ENCODE measurements at places on chromosomes 1 and 21. TPM values are rescaled to one million over a fixed set of nuclear protein-coding genes. Genes with fewer than 3 reads are reported as not detected.

- no peak for DNase-seq
- no peak overlapping the region for H3K27ac ChIP-seq
- H3K4me1 ChIP-seq = peaks cover 5% of the 10 kb centered on the region
- H3K36me3 ChIP-seq = no peaks in the 10 kb centered on the region
- no peak overlapping the region for H3K4me3 ChIP-seq
- H3K27me3 ChIP-seq = no peaks in the 10 kb centered on the region
Observed at GRCh38 chr1:56095696-56096665, 483.4 kb downstream of the PLPP3 start.

GRCh38 chr1:59500950-59501742 is 204.3 kb downstream of the FGGY start:
- no peaks in the 10 kb centered on the region for H3K36me3 ChIP-seq
- H3K4me1 ChIP-seq = no peaks in the 10 kb centered on the region
- DNase-seq = no peak
- H3K27me3 ChIP-seq = no peaks in the 10 kb centered on the region

- no peak overlapping the region for H3K4me3 ChIP-seq
- H3K4me1 ChIP-seq = no peaks in the 10 kb centered on the region
- no peak for DNase-seq
Observed at GRCh38 chr1:224064150-224064549, 49.8 kb upstream of the FBXO28 start.

DNA sequence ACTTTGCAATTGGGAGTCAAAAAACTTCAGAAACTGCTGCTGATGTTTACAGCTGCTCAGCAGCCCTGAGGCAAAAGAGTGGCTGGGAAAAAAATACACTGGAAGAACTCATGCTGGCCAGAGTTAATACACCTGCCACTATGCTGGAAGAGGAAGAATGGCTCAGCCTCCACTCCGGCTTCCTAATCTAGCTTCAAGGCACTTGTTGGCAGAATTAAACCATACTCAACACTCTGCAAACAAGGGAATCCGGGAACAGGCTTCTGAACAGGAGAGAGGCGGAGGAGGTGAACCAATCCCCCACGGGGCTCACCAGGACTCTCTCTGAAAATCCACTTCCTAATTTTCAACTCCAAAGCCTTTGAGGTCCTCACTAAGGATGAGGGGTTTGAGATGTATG is 120.1 kb downstream of the CCDC185 start:
- H3K36me3 ChIP-seq = no peaks in the 10 kb centered on the region
- no peak overlapping the region for H3K27ac ChIP-seq
- H3K4me1 ChIP-seq = no peaks in the 10 kb centered on the region
- H3K27me3 ChIP-seq = peaks cover 9% of the 10 kb centered on the region
- H3K4me3 ChIP-seq = no peak overlapping the region
- DNase-seq = no peak

The AUNIP gene
- total RNA-seq = not detected

DNA sequence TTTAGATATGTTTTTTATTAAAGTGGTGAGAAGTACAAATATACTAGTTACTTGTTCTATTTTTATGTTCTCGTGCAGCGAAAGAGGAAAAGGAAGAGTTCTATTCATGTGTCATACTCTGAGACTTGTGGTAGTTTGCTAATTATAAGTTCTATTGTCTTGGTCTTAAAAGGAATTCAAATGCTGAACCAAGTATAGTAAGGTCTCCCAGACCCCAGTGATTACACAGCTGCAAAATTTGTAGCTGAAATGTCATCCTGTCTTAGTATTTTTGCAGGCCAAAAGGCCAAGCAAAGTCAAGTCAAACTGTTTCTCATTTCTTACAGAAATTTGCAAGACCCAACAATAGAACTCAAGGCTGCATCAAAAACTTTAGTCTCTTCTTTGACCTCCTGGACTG is 268.7 kb downstream of the CHRM3 start:
- H3K27ac ChIP-seq = no peak overlapping the region
- H3K27me3 ChIP-seq = no peaks in the 10 kb centered on the region
- DNase-seq = no peak
- no peaks in the 10 kb centered on the region for H3K4me1 ChIP-seq
- H3K36me3 ChIP-seq = no peaks in the 10 kb centered on the region

DNA sequence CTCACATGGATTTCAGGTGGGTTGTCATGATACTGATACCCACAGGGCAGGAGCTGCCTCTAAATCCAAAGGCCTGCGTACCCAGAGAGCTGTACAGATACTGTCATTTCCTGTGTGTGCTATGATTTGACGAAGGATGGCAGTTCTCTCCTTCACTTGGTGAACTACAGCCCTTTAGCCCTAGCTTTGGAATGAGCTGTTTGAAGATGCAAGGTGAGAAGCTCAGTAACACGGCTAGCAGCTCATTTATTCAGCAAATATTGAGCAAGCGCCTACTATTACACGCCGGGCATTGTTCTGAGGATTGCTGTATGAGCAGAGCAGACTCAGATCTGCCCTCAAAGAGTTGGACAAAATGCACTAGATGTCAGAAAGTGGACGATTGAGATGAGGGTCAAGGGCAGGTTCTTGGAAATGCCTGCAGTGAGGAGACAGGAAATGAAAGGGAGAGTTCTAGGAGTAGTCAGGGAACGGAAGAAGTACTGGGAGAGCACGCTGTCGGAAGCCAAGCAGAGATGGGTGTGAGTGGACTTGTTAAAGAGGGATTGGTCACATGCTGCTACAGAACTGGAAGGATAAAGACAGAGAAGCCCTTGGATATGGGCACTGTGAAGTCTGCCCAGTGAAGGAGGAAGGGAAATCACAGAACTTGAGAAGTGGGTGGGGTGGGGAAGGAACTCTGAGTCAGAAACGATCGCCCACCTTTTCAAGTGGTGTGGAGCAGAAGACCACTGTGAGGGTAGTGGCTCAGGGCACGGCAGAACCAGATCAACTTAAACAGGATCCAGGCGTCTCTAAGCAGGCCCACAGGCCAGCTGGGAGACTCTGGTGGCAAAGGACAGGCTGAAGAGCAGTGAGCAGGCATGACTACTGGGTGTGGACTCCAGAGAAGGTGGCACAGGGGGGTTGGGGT is 7.1 kb downstream of the PTGFRN start:
- no peaks in the 10 kb centered on the region for H3K4me1 ChIP-seq
- DNase-seq = no peak
- no peak overlapping the region for H3K27ac ChIP-seq
- no peak overlapping the region for H3K4me3 ChIP-seq

The SYT2 gene
- total RNA-seq = not detected

The FCN3 gene
- 3.7 TPM for total RNA-seq

GRCh38 chr1:21704145-21704544 is 35.0 kb upstream of the RAP1GAP start:
- no peaks in the 10 kb centered on the region for H3K27me3 ChIP-seq
- H3K27ac ChIP-seq = no peak overlapping the region
- no peak overlapping the region for H3K4me3 ChIP-seq

The ZNF683 gene
- not detected for total RNA-seq

DNA sequence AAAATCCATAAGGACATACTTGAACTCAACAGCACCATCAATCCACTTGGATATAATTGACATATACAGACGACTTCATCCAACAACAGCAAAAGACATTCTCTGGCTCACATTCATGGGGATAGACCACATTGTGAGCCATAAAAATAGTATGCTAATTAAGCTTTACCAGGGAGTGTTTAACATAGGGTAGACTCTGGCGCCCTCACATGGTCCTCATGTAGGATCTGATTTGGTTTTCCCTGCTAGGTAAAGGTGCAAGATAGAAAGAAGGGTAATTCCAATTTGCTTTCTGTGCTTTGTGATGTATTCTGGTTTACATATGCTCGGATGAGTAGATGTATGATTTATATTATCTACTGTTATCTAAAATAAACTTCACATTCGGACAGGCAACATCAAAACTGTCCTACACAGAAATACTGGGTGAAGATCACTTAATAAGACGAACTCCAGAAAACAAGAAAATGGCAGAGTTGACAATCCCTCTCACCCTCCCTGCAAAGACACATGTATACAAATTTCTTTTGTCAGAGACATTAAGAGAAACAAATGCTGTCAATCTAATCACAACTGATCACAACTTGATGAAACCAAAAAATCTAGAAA is 27.7 kb downstream of the CR1L start:
- H3K4me3 ChIP-seq = no peak overlapping the region
- H3K27me3 ChIP-seq = peaks cover 47% of the 10 kb centered on the region
- no peak for DNase-seq
- H3K27ac ChIP-seq = no peak overlapping the region
- peaks cover 4% of the 10 kb centered on the region for H3K4me1 ChIP-seq

- no peak for DNase-seq
- peaks cover 61% of the 10 kb centered on the region for H3K27me3 ChIP-seq
- no peak overlapping the region for H3K27ac ChIP-seq
- H3K4me1 ChIP-seq = no peaks in the 10 kb centered on the region
- H3K36me3 ChIP-seq = no peaks in the 10 kb centered on the region
- no peak overlapping the region for H3K4me3 ChIP-seq
Observed at GRCh38 chr1:234778221-234779159, 168.5 kb upstream of the IRF2BP2 start.

The KIF14 gene
- not detected for total RNA-seq

The KRTAP15-1 gene
- not detected for total RNA-seq

DNA sequence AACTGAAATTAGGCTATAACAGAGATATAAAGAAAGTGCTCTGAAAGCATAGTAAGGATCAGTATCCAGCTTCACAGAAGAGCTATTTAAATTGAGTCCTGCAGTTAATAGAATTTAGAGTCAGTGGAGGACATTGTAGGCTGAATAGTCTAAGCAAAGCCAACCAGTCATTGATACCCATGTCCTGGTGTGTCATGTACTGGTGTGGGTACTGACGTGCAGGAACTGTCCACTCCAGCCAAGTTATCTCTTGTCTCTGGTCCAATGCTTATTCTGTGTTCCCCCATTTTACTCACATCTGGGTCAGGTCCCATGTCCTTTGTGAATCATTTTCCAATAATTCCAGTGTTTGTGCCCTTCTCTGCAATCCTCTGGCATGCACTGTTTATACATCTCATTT is 90.0 kb downstream of the MACF1 start:
- H3K4me1 ChIP-seq = no peaks in the 10 kb centered on the region
- no peaks in the 10 kb centered on the region for H3K36me3 ChIP-seq
- no peaks in the 10 kb centered on the region for H3K27me3 ChIP-seq
- no peak overlapping the region for H3K4me3 ChIP-seq
- DNase-seq = no peak

DNA sequence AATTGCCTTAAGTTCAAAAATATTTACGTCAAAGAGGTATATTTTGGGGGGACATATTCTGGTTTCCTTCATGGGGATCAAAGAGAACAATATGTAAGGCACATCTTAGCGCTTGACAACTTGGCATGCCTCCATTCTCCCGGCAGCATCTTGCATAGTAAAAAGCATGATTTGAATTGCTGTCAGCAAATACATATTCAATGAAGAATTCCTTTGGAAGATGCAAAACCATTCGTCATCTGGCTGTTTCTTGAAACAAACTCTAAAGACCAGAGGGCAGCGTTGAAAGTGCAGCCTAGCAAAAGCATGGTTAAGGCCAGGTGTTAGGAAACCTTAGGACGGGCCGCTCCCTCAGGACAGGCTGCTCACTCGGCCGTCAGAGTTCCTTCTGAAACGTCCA is 3.4 kb upstream of the PIK3CD start:
- DNase-seq = no peak
- H3K4me1 ChIP-seq = no peaks in the 10 kb centered on the region
- H3K4me3 ChIP-seq = no peak overlapping the region
- peaks cover 28% of the 10 kb centered on the region for H3K27me3 ChIP-seq
- H3K36me3 ChIP-seq = no peaks in the 10 kb centered on the region
- H3K27ac ChIP-seq = no peak overlapping the region

The OPN3 gene
- 17.8 TPM for total RNA-seq

GRCh38 chr1:86860020-86860419 is 53.9 kb downstream of the SELENOF start:
- H3K27me3 ChIP-seq = no peaks in the 10 kb centered on the region
- no peak for DNase-seq
- no peaks in the 10 kb centered on the region for H3K4me1 ChIP-seq
- no peak overlapping the region for H3K4me3 ChIP-seq
